Activated T-cell treated with anti-CD3 and anti-CD28 coated beads for 24 hours (primary cell): ENCODE measurements at places on chromosomes 5 and 9.

- no peak for DNase-seq
Measured at GRCh38 chr9:81193362-81194339, 495.7 kb downstream of the TLE1 start.

DNA sequence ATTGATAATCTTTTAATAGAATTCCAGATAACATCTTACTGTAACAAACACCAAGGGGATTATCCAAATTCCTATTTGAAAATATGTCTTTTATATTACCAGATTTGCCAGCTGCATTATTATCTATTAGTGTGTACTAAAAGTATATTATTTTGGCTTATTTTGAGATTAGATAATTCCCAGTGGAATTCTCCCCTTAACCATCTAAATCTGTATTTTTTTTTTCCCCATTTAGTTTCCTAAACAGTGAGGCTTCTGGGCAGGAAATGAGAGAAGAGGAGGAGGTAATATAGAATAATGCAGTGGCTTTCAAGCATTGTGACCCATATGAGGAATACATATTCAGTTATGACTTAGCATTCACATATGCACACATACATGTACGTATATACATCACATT is 53.5 kb upstream of the ABL1 start:
- no peak for DNase-seq

DNA sequence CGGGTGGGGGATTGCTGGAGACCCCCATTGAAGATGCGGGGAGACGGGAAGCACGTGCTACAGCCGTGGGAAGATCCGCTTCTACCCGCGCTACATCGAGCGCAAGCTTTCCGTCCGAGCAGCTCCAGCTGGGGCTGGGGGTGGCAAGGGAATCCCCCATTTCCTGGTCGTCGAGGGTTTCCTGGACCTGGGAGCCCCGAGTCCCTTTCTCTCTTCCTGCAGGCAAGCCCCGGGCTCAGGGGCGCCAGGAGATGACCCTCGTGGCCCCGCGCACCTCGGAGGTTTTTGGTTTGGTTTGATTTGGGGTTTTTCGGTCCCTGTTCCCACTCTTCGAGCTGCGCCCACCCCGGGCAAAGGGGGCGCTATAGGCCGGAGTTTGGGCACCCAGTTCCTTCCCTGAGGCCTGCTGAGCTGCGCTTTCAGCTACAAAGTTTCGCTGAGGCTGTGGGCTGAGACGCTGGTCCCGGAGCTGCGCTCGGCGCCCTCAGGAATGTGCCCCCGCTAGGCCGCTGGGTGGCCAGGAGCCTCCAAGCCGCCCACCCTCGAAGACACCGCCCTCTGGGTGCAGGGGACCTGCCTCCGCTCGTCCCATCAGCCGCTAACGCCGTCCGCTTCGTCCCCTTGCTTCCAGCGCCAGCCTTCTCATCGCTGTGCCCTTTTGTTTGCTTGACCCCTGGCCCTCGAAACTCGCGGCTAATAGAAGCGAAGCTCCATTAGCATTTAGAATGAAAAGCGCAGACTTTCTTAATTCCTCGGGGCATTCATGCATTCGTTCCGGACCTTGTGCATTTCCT is 2.9 kb downstream of the NR4A3 start:
- peak; percentile 37 for DNase-seq

DNA sequence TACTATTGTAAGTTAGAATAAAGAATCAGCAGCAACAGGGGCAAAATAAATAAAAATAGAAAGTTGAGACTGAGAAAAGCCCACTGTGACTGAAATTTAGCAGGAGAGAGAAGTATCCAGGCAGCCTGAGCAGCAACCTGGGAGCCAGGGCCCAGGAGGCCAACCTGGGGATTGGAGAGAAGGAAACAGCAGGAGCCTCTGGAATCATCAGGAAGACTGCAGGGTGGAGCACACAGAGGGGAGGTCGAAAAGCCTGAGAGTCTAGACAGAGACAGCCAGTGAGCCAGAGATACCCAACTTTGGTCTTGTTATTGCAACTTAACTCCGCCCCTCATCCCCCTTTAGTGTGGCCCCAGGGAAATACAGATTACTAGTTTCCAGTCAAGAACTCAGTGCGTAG is 98.6 kb downstream of the SLC1A3 start:
- no peak for DNase-seq

DNA sequence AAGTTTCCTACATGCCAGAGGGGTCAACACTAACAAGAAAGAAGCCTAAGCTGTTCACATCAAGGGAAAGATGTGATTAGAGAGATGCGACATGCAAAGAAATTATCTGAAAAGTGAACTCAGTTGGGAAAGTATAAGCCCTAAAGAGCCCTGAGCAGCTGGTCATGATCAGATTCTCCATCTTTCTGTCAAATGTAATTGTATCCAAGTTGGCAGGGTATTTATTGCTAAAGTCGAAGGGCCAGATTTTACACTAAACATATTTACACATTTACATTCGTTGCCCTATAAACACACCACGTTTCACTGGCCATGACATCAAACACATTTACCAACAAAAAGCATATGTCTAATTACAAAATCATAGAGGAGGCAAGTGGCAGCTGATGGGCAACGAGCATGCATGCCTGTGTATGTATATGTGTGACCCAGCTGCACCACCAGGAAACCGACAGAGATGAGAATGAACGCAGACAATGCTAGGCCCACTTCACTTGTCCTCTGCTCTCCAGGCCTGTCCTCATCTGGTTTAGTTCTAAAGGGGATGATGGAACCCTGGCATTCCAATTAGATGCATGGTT is 6.3 kb downstream of the FOXD1 start:
- DNase-seq, result no peak

- DNase-seq, result no peak
Measured at GRCh38 chr5:149860801-149861322, 83.7 kb downstream of the PDE6A start.

DNA sequence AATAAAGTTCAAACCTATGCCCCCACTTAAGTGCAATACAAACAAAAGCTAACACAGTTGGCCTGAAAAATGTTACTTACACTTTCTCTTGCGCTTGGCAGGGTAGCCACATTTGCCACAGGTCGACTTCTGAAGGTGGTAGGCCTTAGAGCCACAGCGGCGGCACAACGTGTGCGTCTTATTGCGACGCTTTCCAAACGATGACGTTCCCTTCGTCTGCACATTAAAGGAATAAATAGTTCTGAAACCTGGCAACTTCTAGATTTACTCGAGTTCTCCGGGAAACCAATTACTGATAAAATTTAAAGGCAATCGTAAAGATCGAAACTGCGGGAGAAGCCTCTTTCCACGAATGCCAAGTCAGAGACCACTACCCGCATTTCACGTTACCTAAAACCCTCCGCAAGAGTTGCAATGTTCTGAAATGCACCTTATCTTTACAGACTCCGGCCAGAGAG is 602 bp downstream of the RPL37 start:
- no peak for DNase-seq

DNA sequence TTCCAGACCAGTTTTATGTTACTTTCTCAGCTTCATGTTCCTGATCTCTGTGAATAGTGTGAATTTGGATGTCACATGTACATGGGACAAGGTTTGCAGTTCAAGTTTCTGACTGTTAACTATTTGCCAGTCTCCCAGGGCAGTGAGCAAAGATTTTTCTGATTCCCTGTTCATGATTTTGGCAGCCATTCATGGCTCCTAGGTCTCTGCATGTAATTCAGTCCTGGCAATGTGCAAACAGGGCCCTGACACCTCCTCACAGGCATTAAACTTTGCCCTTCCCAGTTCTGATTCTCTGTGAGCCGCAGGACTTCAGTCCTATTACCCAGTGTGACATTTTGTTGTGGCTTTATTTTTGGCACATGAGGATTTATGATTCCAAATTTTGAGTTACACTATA is 349.7 kb downstream of the ARRDC3 start:
- no peak for DNase-seq

DNA sequence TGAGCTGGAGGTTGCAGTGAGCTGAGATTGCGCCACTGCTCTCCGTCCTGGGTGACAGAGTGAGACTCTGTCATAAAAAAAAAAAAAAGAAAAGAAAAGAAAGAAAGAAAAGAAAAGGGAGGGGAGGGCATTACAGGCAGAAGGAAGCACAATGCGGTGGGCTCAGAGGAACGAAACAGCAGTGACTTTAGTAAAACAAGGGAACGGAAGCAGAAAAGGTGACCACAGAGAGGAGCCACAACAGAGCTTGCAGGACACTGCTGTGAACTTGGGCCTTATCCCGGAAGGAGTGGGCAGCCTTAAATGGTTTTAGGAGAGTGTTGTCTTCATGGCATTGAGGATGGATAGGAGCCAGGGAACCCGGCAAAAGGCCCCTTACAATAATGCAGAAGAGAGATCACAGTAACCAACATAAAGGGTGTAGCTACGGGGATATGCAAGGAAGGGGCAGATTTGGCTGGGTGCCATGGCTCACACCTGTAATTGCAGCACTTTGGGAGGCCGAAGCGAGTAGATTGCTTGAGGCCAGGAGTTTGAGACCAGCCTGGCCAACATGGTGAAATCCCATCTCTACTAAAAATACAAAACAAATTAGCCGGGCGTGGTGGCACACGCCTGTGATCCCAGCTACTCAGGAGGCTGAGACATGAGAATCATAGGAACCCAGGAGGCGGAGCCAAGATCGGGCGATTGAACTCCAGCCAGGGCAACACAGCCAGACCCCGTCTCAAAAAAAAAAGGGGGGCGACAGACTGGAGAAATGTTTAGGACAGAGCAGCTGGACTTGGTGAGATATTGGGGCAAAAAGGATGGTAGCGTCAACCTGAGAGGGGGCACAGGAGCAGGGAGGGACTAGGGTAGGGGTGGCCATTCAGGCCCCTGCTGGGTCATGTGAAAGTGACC is 83.9 kb upstream of the ZBTB43 start:
- DNase-seq, result no peak

- no peak for DNase-seq
Measured at GRCh38 chr5:68334553-68334886, 119.0 kb downstream of the PIK3R1 start.

DNA sequence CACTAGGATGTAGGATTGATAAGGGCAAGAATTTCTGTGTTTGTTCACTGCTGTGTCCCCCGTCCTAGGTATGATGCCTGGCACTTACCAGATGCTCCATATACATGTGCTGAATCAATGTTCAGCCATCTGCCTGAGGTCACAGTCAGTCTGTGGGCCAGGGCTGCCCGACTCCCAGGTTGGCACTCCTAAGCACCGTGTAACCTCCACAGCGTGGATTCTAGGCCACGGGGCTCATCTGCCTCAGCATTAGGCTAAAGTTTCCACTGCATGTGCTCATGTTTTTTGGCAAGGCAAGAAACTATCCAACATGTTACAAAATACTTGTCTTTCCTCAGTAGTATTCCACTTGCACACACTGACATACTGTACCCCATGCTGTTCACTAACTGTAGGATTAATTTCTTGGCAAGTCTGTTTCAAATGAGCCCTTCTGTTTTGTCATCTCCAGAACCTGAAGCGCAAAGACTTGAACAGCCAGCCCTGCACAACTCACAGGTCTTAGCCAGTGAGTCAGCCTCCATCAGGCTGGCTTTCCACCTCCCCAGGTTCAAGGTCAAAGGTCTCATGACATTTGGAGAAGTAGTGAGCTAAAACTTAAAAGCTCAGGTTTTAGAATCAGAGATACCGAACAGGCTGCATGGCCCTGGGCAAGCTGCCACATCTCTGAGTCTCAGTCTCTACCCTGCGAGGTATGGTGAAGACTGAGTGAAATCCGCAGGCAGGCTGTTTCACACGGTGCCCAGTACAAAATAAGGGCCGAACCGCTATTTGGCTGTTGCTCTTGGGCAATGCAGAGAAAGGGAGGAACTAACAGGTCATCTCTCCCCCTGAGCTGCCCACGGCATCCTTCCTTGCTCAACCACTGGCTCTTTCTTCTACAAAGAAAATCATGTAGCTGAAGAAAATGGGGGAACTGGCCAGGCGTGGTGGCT is 7.2 kb downstream of the TOR1A start:
- DNase-seq, result no peak

DNA sequence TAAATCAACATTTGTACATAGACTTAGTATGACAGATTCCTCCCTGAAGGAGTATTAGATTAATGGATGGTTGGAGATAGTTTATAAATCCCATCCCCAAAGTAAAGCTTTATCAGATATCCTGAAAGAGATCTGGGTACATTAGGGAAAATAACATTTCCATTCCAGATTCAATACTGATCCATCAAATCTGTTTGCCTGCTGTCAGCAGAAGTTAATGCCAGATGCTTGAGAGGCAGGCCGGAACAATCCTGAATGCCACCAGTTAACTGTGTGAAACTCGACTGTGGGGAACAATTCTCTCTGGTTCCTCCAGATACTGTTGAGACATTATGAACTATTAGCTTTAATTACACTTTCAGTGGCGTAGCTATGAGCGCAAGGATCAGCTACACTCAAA is 1166.8 kb downstream of the MAT2B start:
- DNase-seq, result no peak

- DNase-seq, result no peak
Measured at GRCh38 chr5:138448481-138449398, 9.9 kb downstream of the REEP2 start.

DNA sequence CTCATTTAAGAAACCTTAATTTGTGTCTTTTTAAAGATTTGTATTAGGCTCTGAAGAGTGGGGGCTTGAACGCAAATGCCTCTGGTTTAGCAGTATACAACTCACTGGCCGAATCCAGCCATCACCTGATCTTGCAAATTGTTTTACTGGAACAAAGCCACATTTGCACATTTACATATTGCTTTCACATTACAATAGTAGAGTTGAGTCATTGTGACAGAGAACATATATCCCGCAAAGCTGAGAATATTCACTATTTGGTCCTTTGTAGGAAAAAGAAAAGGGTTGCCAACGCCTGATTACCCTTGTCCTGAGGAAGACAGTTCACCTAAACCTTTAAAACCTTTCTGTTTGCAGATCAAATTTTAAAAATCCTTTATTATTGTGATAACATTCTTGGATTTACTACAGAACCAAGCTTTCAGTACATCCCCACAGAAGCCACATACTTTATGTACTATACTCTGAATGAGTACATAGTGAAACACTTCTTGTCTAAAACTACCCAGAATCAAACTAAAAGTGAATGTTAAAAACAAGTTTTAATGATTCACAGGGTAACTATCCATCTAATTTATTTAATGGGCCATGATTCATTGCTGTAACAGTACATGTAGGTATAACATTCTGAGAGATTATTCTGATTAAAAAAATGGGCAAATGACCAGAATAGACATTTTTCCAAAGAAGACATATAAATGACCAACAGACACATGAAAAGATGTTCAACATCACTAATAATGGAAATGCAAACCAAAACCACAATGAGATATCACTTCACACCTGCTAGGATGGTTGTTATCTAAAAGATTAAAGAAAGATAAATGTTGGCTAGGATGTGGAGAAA is 161.0 kb downstream of the SLC25A46 start:
- no peak for DNase-seq

DNA sequence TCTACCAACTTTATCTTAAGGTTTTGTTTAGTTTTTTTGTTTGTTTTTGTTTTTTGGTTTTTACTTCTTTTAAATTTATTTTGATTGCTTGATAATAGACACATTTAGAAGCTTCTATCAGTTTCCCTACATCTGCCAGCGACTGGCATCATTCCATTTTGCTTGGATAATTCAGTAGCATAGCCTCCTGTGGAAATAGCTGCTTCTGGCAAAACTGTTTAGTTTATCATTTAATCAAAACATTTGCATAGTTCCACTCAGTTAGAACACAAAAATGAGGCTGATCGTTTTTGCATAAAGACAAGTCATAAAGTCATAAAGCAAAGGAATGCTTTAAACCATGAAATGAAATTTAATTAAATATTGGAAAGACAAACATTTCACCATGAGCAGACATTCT is 133.7 kb upstream of the NFIL3 start:
- DNase-seq, result no peak
